ENCODE measurements at places on chromosomes 6 and 20.

- no peak for DNase-seq
These were observed 31.6 kb upstream of the ANKRD60 start for GRCh38 chr20:58260006-58260405.

DNA sequence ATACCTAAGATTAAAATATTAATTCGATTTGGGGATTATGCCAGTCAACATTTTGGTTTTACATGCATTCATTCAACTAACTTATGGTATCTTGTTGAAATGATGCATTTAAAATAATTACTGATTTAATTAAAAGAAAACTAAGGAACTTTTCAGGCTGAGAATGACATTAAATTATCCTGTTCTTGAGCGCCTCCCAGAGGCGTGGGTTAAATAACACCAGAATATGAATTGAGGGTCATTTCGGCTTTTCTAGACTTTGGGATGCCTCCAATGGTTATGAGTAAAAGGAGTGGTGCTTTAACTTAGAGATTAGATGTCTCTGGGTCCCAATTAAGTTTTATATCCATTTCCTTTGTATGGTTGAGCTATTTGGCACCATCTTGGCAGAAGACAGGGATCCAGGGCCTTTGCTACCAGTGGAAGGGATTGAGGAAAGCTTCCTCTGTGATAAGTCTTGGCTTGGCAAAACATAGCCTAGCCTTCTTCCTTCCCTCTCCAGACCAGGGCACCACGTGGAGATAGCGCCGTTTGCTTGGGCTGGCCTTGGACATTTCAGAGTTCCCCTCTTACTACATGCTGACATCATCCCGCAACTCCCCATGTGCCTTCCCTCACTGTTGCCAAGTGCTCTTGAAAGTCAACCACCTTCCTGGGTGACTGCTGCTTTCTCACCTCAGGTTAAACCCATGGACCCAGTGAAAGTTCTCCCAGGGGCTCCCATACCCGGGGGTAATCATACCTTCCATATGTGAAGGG, 28.7 kb downstream of the GNAS start:
- no peak for DNase-seq

DNA sequence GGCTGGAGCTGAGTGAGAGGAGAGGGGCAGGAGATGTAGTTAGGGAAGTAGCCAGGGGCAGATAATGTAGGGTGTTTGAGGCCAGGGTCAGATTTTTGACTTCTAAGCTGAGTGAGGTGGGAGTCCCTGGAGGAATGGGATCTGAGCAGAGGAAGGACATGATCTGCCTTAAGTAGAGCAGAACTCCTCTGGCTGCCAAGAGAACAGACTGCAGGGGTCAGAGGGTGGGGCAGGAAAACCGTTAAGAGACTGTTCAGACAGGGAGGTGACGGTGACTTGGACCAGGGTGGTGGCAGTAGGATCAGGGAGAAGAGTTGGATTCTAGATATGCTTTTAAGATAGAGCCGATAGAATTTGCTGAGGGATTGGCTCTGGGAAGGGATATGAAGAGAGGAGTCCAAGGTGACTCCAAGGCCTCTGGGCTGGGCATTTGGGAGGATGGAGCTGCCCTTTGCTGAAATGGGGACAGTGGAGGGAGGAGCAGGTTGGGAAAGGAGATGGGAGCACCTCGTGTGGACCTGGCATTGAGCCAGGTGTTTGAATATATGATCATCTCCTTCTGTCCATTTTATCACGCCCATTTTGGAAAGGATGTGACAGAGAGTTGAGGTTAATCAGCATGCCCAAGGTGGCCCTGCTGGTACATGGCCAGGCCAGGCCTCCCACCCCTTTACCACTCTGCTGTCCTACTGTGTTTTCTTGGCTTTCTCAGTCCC, 18.8 kb downstream of the EYA2 start:
- no peak for DNase-seq

GRCh38 chr6:44169886-44170570, 11.4 kb downstream of the CAPN11 start:
- no peak for DNase-seq

- no peak for DNase-seq
These were observed 197.4 kb upstream of the KCNQ5 start for GRCh38 chr6:72424476-72424875.

DNA sequence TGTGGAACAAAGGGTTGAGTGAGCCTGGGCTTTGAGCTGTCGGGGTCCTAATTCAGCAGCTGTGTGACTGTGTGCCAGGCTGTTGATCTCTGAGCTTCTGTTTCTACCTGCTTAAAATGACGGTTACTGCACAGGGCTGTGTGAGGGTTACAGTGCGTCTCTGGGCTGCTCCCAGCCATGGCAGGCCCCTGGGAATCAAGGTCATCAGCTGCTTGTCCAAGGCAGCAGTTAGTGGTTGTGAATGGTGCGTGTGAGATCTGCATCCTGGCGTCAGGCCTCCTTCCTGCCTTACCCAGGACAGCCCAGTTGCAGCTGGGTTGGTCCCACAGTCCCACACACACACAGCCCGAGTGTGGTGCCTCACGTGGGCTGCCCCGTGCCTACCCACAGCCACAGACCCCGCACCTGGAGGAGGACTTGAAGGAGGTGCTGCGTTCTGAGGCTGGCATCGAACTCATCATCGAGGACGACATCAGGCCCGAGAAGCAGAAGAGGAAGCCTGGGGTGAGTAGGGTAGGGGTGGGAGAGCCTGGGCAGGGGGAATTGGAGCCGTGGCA, 15.6 kb downstream of the GTSF1L start:
- DNase-seq = no peak

DNA sequence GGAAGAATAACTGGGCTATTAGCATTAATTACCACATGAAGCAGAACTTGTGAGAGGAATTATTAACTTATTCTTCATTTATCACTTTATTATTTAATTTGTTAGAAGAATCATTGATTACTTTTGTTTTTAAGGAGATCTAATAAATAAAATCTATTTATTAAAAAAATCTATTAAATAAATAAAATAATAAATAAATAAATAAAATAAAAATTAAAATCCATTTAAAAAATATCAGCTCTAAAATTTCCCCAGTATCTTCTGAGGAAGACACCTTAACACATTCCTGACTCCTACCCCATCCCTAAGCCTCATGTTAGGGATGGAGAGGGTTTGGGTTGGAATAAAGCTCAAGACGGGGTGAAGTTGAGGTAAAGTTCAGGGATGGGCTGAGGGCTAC, 231.4 kb downstream of the CLIC5 start:
- no peak for DNase-seq

- no peak for DNase-seq
These were observed 69.3 kb downstream of the ABHD12 start for GRCh38 chr20:25321262-25321831.

GRCh38 chr6:168524571-168525001, 83.6 kb downstream of the SMOC2 start:
- DNase-seq = no peak
